ENCODE measurements at places on chromosomes 2 and 18.

DNA sequence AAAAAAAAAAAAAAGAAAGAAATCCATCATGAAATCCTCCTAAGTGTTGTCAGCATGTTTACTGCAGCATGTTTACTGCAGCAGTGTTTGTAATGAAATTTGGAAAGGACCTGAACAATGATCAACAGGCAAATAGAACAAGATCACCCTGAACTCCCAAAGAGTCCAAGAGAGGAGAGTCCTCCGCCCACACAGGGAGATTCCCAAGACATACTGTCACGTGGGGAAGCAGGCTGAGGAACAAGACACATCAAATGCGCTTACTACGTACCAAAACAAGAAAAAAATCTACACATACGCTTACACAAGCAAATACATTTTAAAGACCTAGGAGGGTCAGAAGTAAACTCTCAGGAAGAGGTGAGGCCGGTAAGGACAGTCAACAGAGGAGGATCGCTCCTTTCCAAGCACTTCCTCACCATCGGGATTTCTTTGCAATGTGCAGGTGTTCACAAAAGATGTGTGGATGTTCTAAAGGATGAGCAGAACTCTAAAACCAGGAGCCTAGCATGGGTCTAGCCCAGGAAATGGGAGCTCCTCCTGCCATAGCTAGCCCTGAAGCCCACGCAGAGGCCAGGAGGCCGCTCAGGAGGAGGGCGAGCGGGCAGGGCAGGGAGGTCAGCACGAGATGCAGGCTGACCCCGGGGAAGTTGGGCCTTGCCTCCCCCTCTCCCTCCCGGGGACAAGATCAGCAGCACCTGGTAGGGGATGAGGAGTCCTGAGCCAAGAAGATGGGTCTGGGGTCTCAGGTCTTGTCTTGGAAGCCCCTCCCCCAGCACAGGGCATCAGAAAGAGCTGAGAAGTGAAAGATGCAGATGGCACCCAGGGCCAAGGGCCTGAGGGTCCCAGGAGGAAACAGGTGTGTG, 66.4 kb downstream of the ZNF516 start:
- DNase-seq, result no peak

GRCh38 chr2:120629241-120629895, 106.3 kb upstream of the GLI2 start:
- DNase-seq, result no peak

DNA sequence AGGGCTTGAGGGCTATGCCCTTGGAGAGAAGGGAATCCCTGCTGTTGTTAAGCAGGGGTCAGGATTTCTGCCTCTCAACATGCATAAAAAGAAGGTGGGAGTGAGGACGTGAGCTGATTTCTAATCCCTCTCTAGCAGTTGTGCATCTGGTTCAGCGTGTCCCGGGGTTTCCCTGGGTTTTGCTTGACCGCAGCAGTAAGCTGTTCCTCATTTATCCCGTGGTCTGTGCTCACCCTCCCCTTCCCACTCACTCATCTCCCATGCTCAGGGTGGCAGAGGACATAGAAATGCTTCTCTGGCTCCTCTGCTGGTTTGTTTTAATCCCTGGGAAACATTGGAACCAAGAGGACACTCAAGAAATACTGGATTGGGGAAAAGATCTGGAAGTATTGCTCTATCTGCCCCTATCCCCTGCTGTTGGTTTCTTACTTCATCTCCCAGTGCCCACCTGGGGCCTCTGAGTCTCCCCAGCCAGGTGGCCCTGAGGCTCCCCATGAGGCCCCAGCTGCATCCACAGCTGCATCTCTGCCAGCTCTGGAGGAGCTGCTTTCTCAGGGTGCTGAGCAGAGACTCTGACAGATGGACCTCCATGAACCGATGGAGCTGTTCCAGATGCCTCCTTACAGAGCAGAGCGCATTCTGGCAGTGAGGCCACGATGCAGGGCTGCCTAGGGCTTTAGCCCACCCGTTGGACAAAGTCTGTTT, 36.1 kb downstream of the TET3 start:
- no peak for DNase-seq

- no peak for DNase-seq
Observed at GRCh38 chr2:121330921-121331320, 45.9 kb upstream of the TFCP2L1 start.

GRCh38 chr2:145598434-145598833, 1078.5 kb upstream of the ZEB2 start:
- no peak for DNase-seq

GRCh38 chr2:110858993-110859701, 126.8 kb downstream of the ACOXL start:
- DNase-seq, result no peak

DNA sequence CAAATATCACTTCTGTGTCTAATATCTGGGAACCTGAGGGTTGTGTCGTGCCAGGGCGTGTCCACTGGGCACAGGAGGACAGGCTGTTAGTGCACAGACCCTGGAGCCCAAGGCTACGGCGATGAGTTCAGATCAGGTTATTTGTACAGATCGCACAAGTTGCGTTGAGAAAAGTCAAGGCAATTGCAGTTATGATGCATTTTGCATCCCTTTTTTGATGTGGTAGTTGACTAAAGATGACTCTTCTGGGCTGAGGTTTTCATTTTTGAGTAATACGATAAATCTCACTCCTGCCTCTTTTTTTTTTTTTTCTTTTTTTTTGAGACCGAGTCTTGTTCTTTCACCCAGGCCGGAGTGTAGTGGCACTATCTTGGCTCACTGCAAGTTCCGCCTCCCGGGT, 7.2 kb downstream of the RBFA start:
- DNase-seq, result no peak

DNA sequence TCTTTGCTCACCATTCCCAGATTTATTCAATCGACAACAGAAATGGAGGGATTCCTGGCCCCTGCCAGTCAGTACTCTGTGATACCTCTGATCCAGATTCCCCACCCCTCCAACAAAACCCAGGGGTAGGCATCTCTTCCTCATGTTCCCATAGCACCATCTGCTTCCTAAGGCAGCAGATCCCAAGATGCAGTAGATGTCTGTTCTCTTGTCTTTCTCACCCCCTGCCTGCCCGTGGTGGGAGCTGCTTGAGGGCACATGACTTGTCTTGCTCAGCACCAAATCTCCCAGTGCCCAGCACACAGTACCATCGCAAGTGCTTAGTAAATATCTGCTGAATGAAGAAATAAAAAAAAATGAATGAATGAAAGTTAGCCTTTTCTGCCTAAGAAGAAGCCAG, 98.2 kb downstream of the ZBTB7C start:
- no peak for DNase-seq

DNA sequence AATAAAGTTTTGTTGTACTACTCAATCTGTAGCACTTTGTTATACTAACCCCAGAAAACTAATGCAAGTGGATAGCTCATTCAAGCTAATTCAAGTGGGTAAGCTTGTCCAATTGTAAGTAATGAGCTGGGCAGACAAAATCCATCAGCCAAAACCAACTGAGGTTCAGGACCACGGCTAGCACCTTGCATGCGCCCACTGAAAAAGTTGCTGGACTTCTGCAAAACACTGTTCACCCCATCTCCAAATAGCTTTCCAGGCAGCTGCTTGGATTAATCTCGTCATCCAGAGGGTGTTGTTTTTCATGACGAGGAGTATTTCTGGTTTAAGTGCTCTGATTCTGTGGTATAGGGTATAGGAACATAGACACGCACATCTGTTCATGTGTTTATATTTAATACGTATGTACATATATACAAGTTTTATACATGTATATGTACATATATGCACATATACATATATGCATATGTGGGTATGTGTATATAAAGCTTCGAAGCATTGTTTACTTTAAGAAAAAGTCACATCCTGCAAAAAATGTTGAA, 307.5 kb downstream of the GALR1 start:
- DNase-seq, result peak; percentile 65

DNA sequence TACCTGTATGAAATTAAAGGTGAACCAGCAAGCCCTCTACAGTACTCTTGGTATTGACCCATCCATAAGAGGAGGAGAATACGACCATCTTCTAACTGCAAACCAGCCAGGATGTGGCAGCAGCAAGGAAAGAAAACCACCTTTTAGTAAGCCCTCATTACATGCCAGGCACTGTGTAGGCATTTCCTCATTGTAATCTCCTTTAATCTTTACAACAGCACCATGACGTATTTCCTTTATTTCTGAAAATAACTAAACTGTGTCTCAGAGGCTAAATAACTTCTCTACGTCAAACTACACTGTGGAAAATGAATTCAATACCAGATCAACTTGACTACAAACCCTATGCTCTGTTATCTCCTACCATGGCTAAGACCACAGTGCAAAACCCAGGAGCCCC, 18.2 kb downstream of the WDR35 start:
- no peak for DNase-seq

- no peak for DNase-seq
Observed at GRCh38 chr2:209772290-209772685, 656 bp downstream of the UNC80 start.

- DNase-seq, result no peak
Observed at GRCh38 chr18:47677952-47678351, 252.5 kb downstream of the SMAD2 start.

GRCh38 chr2:79103214-79103613, 15.4 kb upstream of the REG1B start:
- no peak for DNase-seq

DNA sequence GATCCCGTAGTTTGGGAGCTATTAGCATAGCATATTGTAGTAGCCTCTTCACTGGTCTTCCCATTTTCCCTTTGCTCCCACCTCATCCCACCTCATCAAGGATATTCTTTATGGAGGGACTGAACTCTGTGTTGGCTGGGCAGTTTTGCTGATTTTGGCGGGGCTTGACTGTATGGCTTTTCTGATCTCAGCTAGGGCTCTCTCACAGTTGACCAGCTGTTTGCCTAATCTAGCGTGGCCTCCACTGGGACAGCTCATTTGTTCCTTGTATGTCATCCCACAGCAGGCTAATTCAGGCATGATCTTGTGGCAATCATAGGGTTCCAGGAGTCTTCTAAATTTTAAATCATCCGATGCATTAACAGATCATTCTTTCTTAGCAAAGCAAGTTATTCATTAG, 30.2 kb upstream of the MTX2 start:
- DNase-seq, result no peak

GRCh38 chr2:120516679-120517314, 170.9 kb downstream of the INHBB start:
- DNase-seq, result no peak

- no peak for DNase-seq
Observed at GRCh38 chr2:241188361-241189092, at the start of gene ANO7. Gene ANO7, plus strand, starts transcription at chr2:241188677. Its CDS starts 1,387 bp downstream, at chr2:241190064.

DNA sequence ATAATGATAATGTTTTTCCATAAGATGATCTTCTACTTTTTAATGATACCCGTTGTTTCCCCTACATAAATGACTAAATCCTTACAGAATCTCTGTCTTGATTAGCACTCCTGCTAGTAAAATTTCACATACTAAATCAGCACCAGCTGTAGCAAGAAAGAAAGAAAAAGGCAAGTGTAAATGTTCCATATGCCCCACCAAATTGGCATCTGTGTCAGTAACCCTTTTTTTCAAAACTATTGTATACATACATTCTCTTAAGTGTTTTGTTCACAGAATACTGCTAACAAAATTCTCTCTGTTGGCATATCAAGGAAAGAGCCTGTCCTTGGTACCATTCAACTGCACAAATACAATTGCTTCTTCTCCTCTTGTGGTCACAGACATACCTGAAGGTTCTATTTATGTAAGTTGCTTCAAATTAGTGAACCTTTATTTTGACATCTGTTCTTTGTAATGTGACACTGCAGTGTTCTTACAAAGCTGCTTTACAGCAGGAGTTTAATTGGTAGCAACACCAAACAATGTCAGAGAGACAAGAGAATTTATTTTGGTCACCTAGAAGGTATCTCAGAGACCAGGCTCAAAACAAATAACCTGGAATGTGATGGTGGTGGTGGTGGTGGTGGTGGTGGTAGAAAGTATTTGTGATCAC, 641.9 kb downstream of the ZEB2 start:
- DNase-seq, result no peak

DNA sequence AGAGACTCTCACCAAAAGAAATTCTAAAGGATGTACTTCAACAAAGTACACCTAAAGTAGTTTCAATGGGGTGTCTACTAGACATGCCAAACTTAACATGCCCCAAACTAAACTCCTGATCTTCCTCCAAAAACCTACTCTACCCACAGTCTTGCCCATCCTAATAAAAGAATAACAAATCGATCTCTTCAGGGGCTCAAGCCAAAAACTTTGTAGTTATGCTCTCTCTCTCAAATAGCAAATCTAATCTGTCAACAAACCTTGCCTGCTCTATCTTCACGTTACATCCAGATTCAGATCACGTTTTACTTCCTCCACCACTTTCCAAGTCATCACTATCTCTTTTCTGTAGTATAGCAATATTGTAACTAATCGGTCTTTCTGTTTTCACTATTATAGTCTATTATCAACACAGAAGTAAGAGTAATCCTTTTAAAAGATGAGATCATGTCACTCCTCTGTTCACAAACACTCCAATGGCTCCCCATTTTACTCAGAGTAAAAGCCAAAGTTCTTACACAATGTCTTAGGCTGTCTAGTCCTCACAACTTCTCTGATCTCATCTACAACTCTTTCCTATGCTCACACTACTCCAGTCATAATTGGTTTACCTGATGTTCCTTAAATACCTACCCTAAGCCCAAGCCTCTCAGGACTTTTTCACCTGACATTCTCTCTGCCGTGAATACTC, 79.9 kb downstream of the THADA start:
- DNase-seq, result no peak

GRCh38 chr2:98880266-98881152, 55.5 kb downstream of the CRACDL start:
- no peak for DNase-seq

GRCh38 chr2:64988420-64989125, 626 bp upstream of the SLC1A4 start:
- DNase-seq, result peak; percentile 77

DNA sequence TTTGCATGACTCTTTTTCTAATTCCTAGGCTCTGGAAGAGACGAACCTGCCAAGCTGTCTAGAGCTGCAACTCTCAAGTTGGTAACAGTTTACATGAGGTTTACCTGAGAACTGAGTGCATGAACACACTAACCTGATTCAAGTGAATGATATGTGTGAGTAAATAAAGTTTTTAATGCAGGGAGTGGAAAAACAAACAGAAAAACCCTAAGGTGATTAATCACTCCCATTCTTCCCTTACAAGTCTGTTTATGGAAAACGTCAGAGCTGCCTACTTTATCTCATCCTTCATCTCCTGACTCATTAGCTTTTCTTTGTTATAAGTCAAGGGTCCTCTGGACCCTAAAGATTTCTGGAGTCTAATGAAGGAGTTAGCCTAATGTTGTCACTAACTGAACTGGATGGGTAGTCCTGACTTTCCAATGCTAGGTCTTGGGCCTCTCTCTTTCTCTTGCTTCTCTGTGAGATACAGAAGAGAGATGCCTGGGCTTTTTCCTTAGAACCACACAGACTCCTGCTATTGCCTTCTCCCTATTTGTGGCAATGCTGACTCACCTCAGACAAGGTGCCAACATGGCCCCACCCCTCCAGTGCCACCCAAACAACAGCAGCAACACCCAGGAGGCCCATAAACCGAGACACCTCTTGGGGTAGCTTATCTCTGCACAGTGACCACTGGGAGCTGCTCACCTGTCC, 952.4 kb downstream of the EPHA4 start:
- DNase-seq, result peak; percentile 35

- DNase-seq, result no peak
Observed at GRCh38 chr2:96399342-96400048, 63.9 kb downstream of the NCAPH start.

- DNase-seq, result no peak
Observed at GRCh38 chr2:202140522-202141252, 67.6 kb downstream of the KIAA2012 start.

- no peak for DNase-seq
Observed at GRCh38 chr2:160940699-160941098, 219.5 kb upstream of the TANK start.

Measured in renal pelvis (tissue), 12 donors.